Left renal pelvis (tissue), 4 donors: ENCODE measurements at places on chromosomes 1 and 21.
A peak's percentile ranks its signal among the peaks of the same experiment; 100 is the strongest.

GRCh38 chr1:68276448-68276847 is 44.1 kb upstream of the WLS start:
- no peak for DNase-seq

DNA sequence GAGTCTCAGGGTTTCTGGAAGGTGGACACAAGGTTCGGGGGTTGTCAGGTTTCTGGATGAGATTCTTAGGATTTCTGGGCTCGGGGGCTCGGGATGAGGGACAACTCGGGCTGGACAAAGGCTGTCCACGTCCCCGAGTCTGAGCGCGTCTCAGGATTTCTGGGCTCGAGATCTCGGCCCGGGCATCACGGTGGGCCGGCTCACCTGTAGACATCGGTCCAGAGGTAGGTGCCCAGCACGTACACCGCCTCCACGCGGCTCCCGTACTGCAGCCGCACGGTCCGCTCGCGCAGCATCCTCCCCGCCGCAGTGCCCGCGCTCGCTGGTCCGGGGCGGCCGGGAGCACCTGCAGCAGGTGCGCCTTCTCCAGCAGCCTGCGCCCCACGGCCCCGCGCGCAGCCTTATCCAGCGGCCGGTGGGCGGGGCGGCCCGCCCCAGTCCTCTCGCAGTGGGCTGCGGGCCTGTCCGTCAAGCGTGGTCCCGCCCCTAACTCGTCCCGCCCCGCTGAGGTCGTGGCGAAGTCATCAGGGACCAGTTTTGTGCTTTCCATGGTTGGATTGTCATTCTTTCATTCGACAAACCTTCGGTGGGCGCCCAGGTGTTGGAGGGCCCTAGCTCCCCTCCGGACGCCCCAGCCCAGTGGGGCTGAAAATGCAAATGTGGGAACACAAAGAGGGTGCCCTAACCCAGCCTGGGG is at the start of gene PADI2:
Gene PADI2, minus strand, starts transcription at position 376 of the 697 bp plus-strand sequence. Its CDS starts 80 bp downstream, at position 296.
- no peak for DNase-seq

DNA sequence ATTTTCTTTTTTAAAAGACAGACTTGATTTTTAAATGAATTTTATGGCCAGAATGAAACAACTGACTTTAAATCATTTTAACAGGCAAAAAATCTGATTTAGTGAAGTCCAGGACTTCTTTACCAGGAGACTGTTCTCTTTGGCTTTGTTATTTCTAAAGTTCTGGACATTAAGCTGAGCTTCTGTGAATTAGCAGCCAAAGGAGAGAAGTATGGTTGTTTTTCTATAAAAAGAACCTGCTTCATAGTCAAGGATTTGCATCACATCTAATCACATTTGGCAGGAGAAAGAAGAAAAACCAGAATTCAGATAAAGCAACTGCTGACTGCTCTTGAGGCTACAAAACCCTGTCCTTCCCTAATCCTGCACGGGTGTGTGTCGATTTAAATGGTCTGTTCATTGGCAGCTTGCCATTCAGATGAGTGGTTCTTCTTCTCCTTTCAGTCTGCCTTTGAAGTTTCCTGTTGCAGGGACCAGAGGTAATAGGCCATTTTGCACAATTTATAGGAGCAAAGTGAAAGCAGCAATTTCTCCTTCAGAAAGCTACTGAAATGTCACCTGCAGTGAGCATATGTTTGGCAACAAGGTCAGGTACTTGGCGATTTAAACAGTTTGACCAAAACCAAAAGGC is 215.4 kb downstream of the OLFM3 start:
- DNase-seq, result no peak

- DNase-seq, result no peak
Measured at GRCh38 chr21:29637134-29637533, 302.7 kb downstream of the GRIK1 start.

- DNase-seq, result no peak
Measured at GRCh38 chr21:33696465-33696864, 54.2 kb downstream of the ITSN1 start.

- no peak for DNase-seq
Measured at GRCh38 chr1:164380893-164381292, 178.1 kb upstream of the PBX1 start.

GRCh38 chr1:172533513-172534151 is 682 bp downstream of the SUCO start:
- DNase-seq, result peak; percentile 48

DNA sequence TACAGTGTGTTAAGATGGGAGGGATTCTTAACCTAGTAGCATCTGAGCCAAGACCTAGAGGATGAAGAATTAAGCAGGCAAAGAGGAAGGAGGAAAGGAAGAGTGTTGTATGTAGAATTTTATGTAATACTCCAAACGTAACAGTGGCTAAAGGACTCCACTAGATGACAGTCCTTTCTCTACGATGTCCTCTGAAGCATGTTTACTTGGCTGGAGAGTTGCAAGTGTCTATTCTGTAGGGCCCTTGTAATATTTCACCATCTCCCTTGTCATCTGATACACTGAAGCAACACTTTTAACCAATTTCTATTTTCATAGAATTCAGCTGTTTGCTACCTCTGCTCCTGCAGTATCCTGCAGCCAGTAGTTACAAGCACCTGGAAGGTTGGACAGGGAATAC is 2.2 kb upstream of the YBX1 start:
- DNase-seq, result no peak

- no peak for DNase-seq
Measured at GRCh38 chr1:196678510-196678884, 26.7 kb downstream of the CFH start.

- DNase-seq, result no peak
Measured at GRCh38 chr1:25590096-25590824, 26.3 kb upstream of the MAN1C1 start.

DNA sequence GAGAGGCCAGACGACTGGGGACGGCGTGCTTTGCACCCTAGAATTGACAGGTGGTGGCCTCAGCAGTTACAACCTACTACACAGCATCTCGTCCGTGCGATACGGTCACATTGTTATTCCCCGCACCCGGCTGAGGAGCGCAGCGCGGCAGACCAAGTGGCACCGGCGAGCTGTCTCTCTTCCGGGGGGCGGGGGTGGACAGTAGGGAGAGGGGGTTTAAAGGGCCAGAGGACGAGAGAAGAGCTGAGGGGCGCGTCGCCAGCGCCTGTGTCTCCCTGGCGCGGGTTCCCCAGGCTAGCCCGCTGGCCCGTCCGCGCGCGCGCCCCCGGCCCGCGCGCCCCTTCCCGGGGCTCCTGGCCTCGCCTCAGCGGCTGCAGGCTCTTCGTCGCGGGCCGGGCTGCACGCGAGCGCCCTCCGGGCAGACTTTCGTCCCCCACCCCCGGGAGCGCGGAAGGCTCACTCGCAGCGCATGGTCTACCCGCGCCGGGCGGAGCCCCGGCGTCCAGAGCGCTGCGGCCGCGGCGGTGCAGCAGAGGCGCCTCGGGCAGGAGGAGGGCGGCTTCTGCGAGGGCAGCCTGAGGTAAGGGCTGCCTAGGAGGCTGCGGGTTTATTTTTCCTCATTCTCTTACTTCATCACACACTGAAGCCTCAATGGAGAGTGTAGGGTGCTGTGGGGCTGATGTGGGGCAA is at the start of gene PDE4B:
Gene PDE4B, plus strand, starts transcription at position 227 of the 690 bp plus-strand sequence.
- no peak for DNase-seq

DNA sequence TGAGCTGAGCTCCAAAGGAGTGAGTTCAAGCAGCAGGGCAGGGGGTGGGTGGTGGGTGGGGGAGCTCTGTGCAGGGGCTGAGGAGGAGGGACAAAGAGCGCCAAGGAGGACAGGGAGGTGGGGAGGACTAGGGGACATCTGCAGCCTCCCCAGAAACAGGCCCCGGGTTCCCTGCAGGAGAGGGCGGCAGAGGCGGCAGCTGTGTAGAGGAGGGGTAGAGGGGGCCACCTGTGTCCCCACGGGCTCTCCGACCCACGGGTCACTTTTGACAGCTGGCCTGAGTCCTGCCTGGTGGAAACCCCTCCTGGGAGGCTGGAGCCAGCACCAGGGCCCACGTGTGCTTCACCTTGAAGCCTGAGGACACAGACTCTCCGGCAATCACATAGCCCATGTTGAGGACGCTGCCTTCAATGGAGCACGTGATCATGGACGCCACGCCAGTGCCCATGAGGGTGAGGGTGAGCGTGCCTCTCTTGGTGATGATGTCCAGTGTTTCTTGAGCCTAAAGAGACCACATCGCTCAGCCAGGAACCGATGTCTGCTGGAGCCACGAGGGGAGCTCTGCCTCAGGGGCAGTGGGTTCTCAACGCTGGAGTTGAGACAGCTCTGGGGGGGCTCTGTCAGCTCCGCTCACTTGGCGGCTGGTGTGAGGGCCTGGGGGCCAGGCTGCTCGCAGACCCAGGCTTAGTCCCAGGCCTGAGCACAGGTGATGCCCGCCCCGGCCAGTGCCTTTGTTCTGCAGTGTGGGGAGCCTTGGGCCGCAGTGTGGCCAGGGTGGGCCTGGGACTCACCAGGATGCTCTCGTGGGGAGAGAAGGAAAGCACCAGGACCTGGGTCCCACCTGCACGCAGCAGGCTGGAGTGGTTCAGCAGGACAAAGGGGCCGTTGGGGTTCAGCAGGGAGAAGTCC is 6.6 kb upstream of the TMEM52 start:
- no peak for DNase-seq

- no peak for DNase-seq
Measured at GRCh38 chr1:6545276-6546112, 8.8 kb downstream of the NOL9 start.

DNA sequence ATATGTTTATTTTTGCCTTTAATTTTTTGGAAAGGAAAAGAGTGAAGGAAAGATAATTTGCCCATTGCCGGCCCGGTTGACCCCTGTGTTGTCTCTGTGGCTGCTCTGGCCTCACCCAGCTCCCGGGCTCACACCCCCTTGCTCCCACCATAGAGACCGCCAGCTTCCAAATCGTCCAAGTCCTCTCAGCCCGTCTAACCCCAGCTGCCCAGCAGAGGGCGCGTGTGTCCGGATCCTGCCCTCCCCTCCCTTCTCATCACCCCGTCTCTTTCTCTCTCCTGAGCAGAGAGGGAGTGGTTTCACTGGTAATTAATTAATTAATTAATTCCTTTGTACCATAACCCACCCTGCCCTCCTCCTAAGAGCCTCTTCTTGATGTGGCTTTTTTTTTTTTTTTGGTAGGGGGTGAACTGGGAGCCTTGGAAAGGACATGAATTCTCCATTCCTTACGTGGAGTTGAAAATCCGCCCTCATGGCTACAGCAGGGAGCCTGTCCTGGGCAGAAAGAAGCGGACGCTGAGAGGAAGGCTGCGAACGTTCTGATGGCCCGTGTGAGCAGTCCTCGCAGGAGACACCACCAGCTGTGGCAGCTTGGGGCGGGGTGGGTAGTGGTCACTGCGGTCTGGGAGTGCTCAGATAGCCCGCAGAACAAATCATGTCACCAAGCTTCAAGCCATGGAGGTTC is 45.9 kb downstream of the KIAA0040 start:
- DNase-seq, result no peak

DNA sequence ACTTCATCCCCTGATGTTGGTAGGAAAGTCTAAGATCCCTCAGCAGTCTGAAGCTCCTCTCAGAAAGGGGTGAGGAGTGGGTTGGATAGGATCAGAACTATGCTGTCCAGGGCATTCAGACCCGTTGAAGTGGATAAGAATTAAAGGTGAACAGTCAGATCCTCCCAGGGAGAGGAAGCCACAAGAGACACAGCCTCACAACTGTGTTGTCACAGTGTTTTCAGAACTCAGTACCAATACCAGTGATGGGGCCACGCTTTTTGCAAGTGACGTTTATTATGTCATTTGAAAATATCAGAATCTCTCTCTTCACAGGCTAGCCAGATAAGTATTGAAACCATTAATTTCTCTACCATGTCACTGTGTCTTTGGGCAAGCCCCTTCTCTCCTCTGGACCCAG is 15.4 kb upstream of the EPS15 start:
- DNase-seq, result no peak

DNA sequence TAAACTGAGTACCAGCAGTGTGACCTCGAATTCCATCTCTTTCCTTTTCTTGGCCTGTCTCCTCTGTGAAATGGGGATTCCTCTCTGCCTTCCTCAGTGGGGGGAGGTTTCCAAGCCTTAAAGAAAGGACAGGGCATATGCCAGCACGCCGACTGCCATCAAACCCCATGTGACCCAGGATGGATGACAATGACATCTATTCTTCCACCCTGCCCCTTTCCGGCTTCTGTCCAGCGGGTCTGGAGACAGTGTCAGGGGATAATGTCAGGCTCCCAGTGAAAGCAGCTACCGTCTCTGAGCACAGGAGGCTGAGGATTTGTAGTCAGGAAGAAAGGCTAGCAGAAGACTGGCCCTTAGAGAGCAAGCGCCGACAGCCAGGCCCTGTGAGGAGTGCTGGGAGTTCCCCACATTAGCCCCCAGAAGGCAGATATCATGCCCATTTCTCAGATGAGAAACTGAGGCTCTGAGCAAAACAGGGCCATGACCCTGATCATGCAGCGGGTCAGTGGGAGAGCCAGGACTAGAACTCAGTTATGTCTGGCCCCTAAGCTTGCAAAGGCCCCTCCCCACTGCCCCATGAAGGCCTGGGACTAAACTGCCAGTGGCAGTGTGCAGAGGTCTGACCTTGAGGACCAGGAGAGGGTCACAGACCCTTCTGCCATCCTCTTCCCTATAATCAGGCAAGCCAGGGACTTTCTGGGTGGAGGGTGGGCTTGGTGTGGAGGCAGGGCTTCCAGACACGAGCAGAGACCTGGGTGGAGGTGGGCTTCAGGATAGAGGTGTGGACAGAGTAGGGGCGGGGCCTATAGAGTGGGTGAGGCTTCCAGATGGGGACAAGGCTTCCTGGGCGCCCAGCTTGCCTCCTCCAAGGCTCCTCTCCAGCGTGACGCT is 30.1 kb downstream of the CDCA8 start:
- DNase-seq, result no peak

- DNase-seq, result no peak
Measured at GRCh38 chr1:221806236-221806635, 64.3 kb upstream of the DUSP10 start.

- no peak for DNase-seq
Measured at GRCh38 chr1:207918011-207918410, 7.1 kb upstream of the CD34 start.

GRCh38 chr1:2976180-2976562 is 45.1 kb upstream of the ACTRT2 start:
- no peak for DNase-seq
